ENCODE measurements at places on chromosomes 2 and 18.

- no peak for DNase-seq
These were observed 523.5 kb downstream of the TMEM182 start for GRCh38 chr2:103285354-103285753.

DNA sequence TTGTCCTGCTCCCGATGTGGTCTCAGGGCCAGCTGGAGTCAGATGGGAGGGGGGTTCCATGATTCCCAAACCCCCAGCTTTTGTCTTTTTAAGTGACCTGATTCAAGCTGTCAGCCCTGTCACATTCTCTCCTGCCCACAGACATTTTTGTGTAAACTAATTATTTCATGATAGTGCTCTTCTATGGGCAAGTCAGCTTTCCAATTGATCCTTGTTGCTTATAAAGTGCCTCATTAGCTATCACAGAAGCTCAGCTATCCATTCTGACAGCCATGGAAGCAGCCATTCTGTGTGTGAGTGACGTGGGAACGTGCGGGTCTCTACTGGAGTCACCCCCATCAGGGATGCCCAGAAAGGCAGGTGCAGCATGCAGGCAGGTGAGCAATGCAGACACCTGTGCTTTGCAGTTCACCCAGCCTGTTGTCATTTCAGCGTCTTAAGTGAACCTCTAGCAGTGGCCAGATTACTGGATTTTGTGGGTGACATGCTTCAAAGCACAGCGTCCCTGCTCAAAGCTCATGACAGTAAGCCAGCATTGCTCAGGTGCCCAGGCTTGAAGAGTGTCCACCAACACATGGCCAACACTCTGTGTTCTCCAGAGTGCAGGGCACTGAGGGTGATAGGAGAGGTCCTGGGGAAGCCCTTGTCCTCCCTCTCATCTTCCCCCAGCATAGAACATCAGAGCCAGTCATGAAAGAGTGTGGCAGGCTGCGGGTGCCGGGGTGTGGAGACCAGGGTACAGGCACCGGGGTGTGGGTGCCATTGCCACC is 162.1 kb upstream of the SH3BP4 start:
- no peak for DNase-seq

DNA sequence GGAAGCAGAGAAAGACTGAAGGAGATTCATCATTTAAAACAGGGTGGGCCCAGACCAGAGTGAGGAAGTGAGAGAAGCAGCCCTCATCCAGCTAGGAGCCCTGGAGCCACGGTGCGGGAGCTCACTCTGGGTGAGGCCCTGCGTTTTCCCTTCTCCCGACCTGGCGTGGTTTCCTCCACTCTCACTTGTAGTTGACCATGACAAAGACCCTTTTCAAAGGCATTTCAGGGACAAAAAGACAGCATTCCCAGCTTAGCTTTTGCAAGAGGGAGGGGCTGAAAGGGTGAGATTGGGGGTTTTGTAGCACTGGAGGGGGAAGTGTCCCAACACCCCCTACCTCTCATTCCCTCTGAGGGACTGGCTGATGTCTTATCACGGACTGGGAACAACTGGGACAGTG is 56.6 kb downstream of the TRPM8 start:
- DNase-seq, result no peak

DNA sequence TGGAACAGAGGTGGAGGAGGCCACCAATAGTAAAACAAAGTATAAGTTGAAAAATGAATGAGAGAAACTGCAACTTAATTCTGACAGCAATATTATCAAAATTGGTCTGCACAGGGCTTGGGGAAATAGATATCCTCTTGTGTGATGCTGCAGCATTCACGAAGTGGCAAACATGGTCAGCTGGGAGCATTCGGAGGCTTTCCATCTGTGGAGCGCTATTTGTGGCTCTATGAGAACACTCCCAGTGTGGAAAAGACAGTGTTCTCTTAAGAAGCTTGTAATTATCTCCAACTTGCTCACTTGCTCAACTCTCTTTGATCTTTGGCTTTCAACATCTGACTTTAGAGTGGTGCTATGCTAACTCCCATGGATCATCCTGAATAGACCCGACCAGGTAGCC is 3.1 kb upstream of the FLACC1 start:
- no peak for DNase-seq

- no peak for DNase-seq
These were observed 406.0 kb downstream of the CCDC85A start for GRCh38 chr2:56589835-56590234.

- peak; percentile 86 for DNase-seq
These were observed 14.6 kb upstream of the LAPTM4A start for GRCh38 chr2:20065885-20066602.

GRCh38 chr2:235366807-235367206 is 127.0 kb upstream of the AGAP1 start:
- DNase-seq, result no peak

GRCh38 chr2:26455037-26455669 is 22.8 kb downstream of the OTOF start:
- DNase-seq, result no peak

DNA sequence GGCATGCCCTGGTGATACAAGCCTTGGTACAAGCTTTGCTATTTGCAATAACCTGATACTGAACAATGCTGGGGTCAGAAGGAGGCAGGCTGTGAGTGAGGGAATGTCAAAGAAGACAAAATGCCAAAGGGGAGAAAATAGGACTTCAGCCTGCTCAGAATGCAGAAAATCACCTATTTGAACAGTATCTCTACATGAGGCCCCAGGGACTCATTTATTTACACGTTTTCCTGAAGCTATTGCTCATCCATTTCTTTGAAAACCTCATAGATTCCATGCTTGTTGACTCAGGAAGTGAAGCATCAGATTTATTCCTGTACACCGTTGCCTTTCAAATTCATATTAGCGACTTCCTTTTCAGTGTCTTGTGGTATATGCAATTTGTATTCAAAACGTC is 69.4 kb upstream of the CBLN2 start:
- DNase-seq, result no peak

DNA sequence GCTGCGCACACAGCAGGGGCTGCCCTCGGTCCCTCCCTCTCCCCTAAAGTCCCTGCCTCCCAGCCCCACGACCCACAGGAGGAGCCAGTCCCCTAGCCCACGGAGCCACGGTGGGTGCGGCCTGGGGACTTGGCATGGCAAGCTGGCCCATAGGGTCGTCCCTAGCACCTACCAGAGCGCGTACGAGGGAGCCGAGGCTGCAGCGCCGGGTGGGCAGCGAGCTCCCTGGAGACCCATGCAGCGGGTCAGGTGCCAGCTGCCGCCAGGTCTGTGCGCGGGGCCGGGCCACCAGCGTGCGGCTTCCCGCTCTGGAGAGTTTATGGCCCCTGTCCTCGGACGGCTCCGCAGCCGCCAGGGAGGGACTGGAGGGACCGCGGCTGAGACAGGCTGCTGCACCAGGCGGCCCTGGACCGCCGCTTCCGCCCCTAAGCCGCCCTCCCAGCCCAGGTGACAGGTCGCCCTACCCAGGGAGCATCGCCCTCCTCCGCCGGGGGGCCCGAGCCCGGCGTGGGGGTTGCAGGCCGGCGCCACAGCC is 273.6 kb downstream of the CCDC74A start:
- no peak for DNase-seq

DNA sequence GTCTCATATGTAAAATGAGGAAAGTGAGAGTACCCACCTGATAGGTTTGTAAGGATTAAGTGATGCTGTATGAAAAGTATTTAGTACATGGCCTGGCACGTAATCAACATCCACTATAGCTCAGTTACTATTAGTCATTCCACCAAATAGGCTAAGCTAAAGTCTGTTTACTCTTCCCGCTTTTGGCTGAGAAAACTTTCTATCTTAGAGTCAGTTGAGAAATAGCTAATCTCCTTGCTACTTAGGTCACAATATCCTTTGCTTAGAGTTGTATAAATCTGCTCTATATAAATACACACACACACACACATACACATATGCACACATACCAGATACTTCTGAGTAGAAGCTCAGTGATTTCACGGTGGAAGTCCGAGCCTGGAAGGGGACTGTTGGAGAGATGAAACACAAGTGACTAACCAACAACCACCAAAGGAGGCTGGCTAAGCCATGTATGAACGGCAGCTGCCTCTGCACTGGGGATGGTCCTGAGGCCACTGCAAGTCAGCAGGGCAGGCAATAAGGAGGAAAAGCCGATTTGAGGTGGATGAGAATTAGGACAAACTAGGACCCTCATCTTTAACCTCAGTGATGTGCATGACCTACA is 104.6 kb upstream of the EPHA4 start:
- no peak for DNase-seq

- DNase-seq, result no peak
These were observed 12.5 kb upstream of the CABYR start for GRCh38 chr18:24126155-24126961.

DNA sequence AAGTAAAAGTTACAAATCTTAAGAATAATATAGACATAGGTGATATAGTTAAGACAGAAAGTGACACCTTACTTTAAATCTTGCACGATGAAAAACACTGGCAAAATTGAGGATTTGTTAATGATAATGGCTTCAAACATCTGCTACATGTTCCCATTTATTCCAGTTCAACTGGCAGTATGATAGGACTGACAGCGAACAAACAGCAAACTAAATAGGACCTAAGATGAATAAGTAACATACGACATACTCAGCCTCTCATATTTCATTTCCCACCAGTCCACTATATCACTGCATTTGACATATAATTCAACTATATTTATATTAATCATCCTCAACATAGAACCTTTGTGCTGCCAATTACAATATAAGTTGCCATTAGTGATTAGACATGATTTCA is 36.3 kb downstream of the ACVR1C start:
- DNase-seq, result no peak

- DNase-seq, result no peak
These were observed 29.9 kb upstream of the RUFY4 start for GRCh38 chr2:218039171-218039570.

- DNase-seq, result no peak
These were observed 15.7 kb downstream of the CRIM1 start for GRCh38 chr2:36371070-36371874.

GRCh38 chr2:28419443-28420270 is 27.0 kb downstream of the FOSL2 start:
- DNase-seq, result no peak

DNA sequence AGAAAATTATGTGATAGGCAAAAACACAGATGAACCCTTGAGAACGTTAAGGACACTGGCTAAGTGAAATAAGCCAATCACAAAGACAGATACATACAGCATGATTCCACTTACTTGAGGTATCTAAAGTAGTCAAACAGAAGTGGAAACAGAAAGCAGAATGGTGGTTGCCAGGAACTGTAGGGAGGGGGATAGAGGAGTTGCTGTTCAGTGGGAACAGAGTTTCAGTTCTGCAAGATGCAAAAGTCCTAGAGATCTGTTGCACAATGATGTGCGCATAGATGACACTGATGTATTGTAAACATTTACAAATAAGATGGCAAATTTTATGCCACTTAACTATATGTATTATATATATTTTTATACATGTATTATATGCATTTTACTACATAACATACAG is 59.7 kb downstream of the POLE4 start:
- no peak for DNase-seq

- no peak for DNase-seq
These were observed 29.0 kb upstream of the ZFP36L2 start for GRCh38 chr2:43255296-43255910.

DNA sequence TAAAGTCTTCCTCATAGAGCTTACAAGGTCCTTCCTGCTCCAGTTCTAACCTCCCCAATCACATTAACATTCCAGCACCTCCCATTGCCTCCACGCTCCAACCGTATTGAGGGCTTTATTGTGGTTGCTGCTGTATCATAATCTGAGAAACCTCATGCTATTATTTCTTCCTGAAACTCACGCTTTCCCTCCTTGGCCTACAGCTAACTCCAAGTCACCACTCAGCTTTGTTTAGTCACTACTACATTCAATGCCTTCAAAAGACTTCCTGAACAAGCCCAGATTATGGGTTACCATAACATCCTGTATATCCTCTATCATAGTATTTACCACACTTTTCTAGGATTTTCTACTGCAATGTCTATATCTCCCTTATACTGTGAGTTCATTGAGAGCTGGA is 230.4 kb downstream of the IKZF2 start:
- no peak for DNase-seq

DNA sequence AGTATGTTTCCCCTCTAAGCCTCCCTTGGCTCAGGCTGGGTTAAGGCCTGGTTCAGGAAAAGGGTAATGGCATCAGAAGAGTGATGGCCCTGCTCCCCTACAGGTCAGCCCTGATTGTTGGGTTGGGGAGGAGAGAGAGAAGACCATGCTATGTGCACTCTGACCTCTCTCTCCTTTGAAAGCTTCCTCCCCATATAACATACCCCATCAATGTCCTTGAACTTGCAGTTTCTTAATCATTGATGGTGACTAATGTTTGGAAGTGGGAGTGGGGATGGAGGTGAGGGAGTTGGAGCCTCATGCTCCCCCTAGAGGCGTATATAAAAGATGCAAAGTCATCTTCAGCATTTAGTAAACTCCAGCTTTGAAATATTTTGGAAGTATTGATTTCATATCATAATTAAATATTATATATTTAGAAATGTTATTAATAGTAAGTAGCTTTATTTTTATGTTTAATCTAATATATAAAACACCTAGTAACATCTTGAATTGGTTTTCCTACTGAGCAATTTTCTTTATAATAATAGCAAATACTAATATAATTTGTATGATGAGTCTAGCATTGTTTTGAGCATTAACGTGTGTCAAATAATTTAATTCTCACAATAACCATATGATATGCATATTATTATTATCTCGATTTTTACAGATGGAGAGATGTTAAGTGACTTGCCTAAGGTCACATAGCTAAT is 8.8 kb downstream of the PLCL1 start:
- DNase-seq, result no peak

- no peak for DNase-seq
These were observed 44.6 kb downstream of the TBC1D8 start for GRCh38 chr2:101106453-101107181.

DNA sequence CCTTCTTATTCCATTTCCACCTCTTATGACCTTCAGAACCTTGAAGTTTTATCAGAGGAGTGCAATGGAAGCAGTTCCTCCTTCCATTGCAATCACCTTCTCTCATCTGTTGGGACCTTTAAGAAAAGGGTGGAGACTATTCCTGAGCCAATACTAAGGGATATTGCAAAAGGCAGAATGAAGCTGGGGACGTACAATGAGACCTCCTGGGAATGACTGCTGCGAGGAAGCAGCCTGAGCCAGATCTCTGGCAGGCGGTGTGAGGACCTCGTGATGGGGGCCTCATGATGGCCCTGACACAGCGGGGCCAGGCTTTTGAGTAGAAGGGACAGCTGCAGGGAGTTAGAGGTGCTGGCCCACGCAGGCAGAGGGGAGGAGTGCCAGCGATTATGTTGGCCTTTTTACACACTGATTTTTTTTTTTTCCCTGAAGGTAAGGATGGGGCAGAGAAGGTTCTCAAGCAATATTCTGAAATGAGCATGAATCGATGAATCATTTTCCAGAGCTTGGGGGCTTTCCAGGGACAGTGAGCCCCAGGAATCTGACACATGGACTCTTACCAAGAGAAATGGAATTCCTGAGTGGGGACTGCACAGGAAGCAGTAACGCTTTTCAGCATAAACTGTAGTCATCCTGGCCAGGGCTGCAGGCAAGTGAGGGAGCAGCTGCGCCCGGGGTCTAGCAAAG is 40.0 kb upstream of the LAPTM4A start:
- DNase-seq, result peak; percentile 29

- no peak for DNase-seq
These were observed 296.6 kb downstream of the GULP1 start for GRCh38 chr2:188588235-188588634.

GRCh38 chr2:136134126-136134525 is 16.2 kb upstream of the CXCR4 start:
- DNase-seq, result no peak
